ENCODE measurements at places on chromosomes 1 and 21. TPM values are rescaled to one million over a fixed set of nuclear protein-coding genes. Genes with fewer than 3 reads are reported as not detected.

The DR1 gene
- total RNA-seq: 21.4 TPM

The NCSTN gene
- total RNA-seq: 65.3 TPM

The TLR5 gene
- total RNA-seq: 7.0 TPM

The C1orf21 gene
- 43.0 TPM for total RNA-seq

The GPR37L1 gene
- not detected for total RNA-seq

Data from omental fat pad (tissue), 4 donors.